ENCODE measurements at places on chromosomes 5 and 9. TPM values are rescaled to one million over a fixed set of nuclear protein-coding genes. Genes with fewer than 3 reads are reported as not detected.

GRM6 gene
- polyA plus RNA-seq: 0.81 TPM

CDH9 gene
- polyA plus RNA-seq: not detected

SLC45A2 gene
- polyA plus RNA-seq: 0.33 TPM

CCDC69 gene
- polyA plus RNA-seq: 110 TPM

SLC28A3 gene
- polyA plus RNA-seq: not detected

ORM2 gene
- polyA plus RNA-seq: not detected

STK32A gene
- polyA plus RNA-seq: 0.27 TPM
